ENCODE measurements at places on chromosomes 2 and 18.

DNA sequence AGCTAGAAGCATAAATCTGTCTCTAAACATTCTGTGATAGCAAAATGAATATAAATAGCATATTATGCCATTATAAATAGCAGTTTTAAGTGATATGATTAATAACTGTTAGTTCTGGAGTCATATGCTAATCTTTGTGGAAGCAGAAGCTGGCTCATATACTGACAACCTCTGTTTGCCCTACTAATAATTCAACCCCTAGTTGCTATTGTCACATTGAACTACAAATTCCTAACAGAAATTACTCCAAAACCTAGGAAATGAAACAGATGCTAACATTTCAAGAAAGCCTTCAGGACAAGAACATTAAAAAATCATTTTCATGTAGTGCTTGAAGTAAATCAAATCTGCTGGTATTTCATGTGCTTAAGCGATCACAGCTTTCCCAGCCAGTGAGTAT lies 28.2 kb downstream of the CALCRL start:
- DNase-seq, result no peak

- peak; percentile 58 for DNase-seq
Measured at GRCh38 chr2:162636206-162636728, 202.3 kb downstream of the KCNH7 start.

GRCh38 chr2:205708231-205708631 lies 25.9 kb downstream of the NRP2 start:
- DNase-seq, result peak; percentile 81

DNA sequence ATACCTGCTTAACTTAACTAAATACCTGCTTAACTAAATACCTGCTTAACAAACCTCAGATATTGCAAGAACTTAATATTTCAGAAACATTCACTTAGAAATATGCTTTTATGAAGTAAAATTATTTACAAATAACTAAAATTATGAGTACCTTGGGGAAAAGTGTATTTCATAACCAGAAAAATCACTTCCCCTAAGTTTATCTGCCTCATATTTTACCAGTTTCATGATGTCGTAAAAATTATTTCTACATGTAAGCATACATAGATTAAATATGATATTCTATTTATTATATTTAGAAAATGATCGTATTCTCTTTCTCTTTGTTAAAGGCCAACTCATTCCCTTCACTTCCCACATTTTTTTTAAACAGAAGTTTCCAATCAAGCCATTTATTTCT lies 41.5 kb upstream of the DSC1 start:
- no peak for DNase-seq

DNA sequence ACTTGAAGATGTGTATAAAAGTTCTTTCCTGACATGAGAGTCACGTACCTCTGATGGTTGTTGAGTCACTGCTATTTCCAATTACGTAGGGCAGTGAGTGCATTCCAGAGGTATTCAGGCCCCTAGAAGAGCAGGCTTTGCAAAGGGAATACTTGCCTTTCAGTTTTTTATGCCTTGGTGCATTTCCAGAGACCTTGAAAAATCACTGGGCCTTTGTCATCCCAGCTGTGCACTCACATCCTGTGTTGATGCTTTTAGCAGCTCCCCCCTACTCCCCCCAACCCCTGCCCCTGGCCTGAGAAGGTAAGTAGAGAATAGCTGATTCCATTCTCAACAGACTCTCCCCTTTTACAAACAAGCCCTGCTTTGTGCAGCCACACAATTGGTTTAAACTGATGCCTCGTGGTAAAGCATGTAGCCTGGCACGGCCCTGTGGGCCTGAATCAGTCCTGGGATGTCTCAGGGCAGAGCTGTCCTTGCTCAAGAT lies 174.2 kb downstream of the PRPF40A start:
- peak; percentile 82 for DNase-seq

DNA sequence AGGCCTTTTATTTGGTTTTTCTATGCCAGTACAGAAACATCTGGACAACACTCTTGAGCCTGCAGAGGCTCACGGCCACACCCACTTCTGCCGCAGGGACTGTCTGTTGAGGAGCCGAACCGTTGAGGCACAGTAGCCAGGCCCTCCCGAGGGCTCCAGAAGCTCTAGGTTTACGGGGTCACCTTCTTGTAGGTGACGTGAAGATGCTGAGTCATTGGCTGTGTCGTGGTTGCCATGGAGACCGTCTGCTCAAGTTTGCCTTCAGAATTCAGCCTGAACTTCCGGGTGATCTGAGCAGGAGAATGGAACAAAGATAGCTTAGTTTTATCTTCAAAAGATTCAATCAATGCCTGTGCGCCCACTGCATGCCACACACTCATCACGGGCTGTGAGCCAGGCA lies 25.9 kb downstream of the BOK start:
- DNase-seq, result no peak

- no peak for DNase-seq
Measured at GRCh38 chr2:195810340-195811098, 153.5 kb downstream of the SLC39A10 start.

DNA sequence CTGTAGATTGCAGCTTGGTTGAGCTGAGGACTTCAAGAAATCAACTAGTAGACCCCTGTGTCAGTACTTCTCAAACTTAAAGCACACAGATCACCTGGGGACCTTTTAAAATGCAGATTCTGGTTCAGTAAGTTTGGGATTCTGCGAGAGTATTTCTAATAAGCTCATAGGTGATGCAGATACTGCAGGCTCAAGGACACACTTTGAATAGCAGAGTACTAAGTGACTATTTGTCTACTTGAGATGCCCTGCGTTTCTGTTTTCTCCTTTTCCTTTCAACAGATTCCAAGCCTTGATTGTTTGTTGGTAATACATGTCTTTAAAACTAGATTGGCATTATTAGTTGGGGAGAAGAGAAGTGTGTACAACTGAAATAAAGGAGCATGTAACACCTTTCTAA lies 6.7 kb downstream of the MIB1 start:
- no peak for DNase-seq

DNA sequence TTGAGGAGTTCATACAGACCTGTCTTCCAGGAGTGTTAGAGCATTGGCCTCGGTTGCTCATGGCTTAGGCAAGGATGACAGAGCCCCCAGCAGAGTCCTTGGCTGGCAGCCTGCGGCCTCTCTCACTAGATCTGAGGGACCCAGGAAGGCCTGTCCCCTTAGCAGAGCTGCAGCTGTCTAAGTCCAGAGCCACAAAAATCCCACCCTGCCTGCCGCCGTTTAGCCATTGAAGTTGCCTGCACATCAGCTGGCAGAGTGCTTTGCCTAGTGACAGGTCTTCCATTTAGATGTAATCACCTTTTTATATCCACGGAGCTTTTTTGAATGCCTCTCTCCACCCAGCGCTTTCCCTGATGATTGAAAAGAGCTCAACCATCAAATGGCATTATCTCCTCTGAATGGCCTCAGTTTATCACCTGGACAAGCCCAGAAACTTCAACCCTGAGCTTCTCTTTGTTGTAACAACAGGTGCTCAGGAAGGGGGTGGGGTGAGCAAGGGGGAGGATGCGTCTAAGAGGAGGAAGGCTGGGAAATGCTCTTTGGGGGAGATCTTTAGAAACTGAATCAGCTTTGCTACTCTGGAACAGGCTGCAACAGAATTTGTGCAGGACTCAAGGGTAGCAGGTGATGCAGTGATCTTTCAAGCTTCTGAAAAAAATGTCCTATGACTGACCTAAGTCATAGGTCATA lies 71.9 kb downstream of the TNP1 start:
- no peak for DNase-seq

GRCh38 chr2:168149986-168150385 lies 97.4 kb downstream of the STK39 start:
- no peak for DNase-seq

DNA sequence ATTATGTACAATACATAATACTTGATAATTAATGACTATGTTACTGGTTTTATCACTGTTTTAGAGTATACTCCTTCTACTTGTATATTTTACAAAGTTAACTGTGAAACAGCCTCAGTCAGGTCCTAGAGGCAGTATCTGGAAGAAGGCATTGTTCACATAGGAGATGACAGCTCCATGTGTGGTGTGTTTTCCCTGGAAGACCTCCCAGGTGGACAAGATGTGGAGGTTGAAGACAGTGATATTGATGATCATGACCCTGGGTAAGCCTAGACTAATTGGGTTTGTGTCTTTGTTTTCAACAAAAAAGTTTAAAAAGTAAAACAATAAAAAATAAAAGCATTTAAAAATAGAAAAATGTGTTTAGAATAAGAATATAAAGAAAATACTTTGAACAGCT lies 96.4 kb downstream of the TRIB2 start:
- DNase-seq, result no peak

GRCh38 chr2:102106133-102106556 lies 36.4 kb upstream of the IL1R1 start:
- DNase-seq, result no peak

- DNase-seq, result no peak
Measured at GRCh38 chr2:492178-492577, 185.0 kb downstream of the TMEM18 start.

GRCh38 chr2:188000189-188000588 lies 291.5 kb upstream of the GULP1 start:
- DNase-seq, result no peak

GRCh38 chr2:2648094-2648493 lies 317.0 kb upstream of the MYT1L start:
- no peak for DNase-seq

- DNase-seq, result no peak
Measured at GRCh38 chr2:208010506-208010905, 14.8 kb downstream of the PLEKHM3 start.

DNA sequence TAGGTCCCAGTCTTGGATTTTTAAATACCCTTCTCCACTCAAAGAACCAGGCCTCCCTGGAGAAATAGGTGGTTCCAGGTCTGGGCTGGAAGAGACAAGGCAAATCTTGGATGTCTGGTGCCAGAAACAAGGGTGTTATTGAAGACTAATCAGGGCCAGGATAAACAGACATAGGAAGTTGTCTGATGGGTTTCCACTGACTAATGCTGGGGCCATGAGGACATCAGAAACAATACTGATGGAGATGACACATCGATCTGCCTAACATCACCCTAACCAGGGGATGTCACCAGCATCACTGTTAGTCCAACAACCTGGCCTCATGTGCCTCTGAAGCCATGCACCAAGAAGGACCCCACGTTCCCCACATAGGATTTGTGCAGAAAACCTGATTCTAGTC lies 42.5 kb upstream of the GLI2 start:
- no peak for DNase-seq

- DNase-seq, result no peak
Measured at GRCh38 chr2:241760301-241760771, 16.3 kb upstream of the GAL3ST2 start.

DNA sequence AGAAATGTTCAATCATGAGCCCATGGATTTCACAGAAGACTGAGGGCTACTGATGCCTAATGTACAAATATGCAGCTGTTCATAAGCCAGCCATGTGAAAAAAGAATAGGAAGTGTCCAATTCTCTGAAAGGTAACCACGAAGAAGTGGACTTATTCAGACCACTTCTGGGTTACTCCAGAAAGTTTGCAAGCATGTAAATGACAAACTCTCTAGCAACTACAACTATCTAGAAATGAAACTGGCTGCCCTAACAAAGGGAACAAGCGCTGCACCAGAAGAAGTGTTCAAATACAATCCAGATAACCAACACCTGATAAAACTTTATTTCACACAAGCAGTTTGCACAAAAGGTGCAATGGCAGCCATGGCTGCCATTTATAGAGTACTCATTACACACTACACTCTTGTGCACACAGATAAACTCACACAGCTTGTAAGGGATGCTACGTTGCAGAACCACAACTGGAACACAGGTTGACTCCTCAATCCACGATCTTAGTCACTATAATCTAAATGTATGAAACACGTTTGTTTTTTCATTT lies 13.9 kb downstream of the MBOAT2 start:
- DNase-seq, result no peak

- DNase-seq, result no peak
Measured at GRCh38 chr2:233402346-233402745, 48.1 kb downstream of the DGKD start.

DNA sequence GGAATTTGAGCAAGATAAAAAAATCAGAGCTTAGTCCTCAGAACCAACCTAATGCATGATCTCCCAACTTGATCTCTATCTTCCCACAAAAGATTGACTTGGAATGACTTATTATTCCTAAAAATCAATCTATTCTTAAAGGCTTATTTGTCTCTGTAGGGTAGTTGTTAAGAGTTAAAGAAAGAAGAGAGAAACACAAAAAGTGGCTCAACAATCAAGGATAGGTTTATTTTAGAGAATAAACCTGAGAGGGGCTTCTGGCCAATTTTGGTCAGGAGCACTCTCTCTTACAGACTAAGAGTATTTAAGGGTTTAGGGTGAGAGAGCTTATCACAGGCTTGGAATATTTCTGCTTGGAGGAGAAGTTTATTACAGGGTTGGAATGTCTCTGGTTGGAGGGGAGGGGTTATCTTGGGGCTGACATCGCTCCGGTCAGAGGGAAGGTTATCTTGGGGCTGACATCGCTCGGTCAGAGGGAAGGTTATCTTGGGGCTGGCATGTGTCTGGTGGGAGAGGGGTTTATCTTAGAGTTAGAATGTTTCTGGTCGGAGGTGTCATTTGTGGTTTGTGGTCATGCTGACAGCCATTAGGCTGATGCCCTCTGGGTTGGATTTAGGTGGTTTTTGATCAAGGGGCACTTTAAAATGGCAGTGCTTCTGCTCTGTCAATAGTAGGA lies 2.4 kb upstream of the MFF start:
- DNase-seq, result no peak

DNA sequence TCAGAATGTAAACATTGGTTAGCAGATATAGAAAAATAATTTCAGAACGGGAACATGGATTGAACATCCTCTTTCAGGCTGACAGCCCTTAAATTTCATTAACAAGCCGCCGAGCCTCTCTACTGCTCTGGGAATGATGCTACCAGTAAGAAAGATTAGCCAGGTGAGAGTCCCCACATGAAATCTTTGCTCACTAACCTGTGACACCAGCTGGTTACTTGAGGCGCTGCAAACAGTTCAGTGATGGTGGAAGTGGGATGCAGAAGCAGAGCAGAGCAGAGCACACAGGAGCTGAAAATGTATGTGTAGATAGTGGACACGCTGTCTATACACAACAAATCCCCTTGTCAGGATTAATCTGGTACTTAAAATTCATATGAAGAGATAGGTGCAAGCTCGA lies 721.1 kb downstream of the DPP10 start:
- no peak for DNase-seq

DNA sequence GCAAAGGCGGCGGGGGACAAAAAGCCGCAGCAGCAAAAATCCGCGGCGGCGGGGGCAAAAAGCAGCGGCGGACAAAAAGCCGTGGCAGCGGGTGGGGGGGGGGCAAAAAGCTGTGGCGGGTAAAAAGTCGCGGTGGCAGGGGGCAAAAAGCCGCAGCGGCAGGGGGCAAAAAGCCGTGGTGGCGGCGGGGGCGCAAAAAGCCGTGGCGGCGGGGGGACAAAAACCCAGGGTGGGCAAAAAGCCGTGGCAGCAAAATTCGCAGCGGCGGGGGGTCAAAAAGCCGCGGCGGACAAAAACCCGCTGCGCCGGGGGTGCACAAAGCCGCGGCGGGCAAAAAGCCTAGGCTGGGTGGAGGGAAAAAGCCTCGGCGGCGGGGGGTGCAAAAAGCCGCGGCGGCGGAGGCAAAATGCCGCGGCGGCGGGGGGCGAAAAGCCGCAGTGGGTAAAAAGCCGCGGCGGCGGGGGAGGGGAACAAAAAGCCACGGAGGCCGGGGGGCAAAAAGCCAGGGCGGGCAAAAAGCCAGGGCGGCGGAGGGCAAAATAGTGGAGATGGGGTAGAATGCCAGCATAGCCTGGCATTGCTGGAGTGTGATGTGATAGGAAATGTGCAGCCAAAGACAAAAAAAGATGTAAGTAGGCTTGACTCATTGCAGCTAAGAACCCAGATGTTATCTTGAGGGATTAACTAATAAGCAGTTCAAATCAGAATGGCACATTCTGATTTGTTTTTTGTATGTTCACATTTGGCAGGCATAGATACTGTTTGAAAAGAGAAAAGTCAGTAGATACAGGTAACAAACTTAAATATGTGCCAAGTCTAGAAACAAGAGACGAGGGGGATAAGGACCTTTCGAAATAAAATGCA lies 1076.3 kb downstream of the RPIA start:
- DNase-seq, result peak; percentile 5

Measured in retinal pigment epithelial cell (primary cell).